ENCODE measurements at places on chromosomes 11 and 22. TPM values are rescaled to one million over a fixed set of nuclear protein-coding genes. Genes with fewer than 3 reads are reported as not detected.

The NCR3LG1 gene
- total RNA-seq = 16.9 TPM

The EXPH5 gene
- total RNA-seq = 0.02 TPM

DNA sequence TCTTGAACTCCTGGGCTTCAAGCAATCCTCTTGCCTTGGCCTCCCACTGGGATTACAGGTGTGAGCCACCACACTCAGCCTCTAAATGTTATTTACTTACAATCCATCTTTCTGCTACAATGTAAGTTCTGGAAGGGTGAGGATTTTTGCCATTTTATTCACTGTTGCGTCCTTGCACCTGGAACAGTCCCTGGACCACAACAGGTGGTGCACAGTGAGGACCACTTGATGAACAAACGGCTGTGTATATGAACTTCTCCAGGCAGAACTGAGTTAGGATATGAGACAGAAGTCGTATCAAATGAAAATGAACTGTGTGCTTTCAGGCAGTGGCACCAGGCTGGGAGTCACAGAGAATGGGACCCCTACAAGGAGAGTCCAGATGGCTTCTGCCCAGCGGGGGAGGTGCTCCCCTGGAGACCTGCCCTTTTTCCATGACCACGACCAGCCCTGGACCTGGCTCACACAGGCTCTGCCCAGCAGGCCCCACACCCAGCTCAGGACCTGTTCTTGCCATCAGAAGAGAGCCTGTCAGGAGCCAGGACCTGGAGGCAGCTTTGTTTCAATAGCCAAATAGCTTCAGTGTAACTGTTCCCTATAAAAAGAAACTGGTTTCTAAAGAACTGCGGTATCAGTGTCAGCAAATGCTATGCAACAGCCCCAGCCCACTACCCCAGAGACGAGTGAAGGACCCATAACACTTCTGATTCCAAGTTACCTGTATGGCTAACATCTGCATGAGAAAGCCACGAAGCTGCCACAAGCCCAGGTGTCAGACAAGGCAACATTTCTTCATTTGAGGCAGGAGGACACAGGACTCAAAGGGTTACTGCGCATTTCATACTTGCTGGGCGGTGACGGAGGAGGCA, 104.9 kb downstream of the MICAL3 start:
- no peak overlapping the region for H3K27ac ChIP-seq
- H3K4me3 ChIP-seq = no peak overlapping the region
- DNase-seq = no peak
- no peaks in the 10 kb centered on the region for H3K36me3 ChIP-seq
- H3K27me3 ChIP-seq = no peaks in the 10 kb centered on the region
- peaks cover 71% of the 10 kb centered on the region for H3K4me1 ChIP-seq

GRCh38 chr22:31337178-31337577, 9.0 kb downstream of the PATZ1 start:
- H3K27me3 ChIP-seq = no peaks in the 10 kb centered on the region
- H3K4me3 ChIP-seq = no peak overlapping the region
- H3K36me3 ChIP-seq = peaks cover 75% of the 10 kb centered on the region
- H3K4me1 ChIP-seq = peaks cover 57% of the 10 kb centered on the region

DNA sequence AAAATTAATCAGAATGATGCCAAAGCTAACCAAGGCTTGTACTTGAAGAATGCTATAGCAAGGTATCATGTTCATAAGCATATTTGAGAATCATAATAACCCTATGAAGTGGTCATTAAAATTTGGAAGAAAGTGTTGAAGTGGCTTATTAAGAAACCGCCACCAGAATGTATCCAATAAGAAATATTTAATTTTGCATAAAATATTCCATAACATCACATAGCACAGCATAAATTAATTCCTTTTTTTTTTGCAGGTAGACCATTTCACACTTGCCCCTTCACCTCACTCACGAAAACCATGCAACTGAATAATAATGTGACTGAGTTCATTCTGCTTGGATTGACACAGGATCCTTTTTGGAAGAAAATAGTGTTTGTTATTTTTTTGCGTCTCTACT, at the start of gene OR4C16:
OR4C16 (plus strand) TSS at position 301 of the 400 bp plus-strand sequence; CDS start at position 301, 0 bp downstream.
- no peak within 1 kb of the TSS for H3K4me3 ChIP-seq
- no peak within 1 kb of the TSS for H3K27ac ChIP-seq
- H3K36me3 ChIP-seq = no peaks in the 10 kb centered on the region
- no peak for DNase-seq

DNA sequence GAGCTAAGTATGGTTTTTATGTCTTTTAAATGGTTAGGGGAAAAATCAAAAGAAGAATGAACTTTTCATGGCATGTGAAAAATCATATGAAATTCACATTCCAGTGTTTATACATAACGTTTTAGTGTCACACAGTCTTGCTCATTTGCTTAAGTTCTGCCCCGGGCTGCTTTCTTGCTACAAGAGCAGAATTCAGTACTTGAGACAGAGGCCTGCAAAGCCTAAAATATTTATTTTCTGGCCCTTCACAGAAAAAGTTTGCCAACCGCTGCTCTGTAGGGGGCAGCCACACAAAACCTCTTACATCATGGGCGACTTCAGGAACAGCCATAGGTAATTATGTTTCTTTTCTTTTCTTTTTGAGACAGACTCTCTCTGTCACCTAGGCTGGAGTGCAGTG, 1.0 kb upstream of the ATG2A start:
- H3K27ac ChIP-seq = peak overlapping the region; percentile 37
- peak; percentile 16 for DNase-seq
- peak overlapping the region; percentile 78 for H3K4me3 ChIP-seq
- H3K36me3 ChIP-seq = peaks cover 13% of the 10 kb centered on the region
- peaks cover 44% of the 10 kb centered on the region for H3K4me1 ChIP-seq
